ENCODE measurements at places on chromosomes 6 and 20. TPM values are rescaled to one million over a fixed set of nuclear protein-coding genes. Genes with fewer than 3 reads are reported as not detected.

The TRIM10 gene
- polyA plus RNA-seq = 0.86 TPM

The FKBP1C gene
- 1.9 TPM for polyA plus RNA-seq

The PXDC1 gene
- polyA plus RNA-seq = 19.6 TPM

The OR2H1 gene
- not detected for polyA plus RNA-seq

The CALHM5 gene
- polyA plus RNA-seq = 2.4 TPM

The PNPLA1 gene
- polyA plus RNA-seq = 0.27 TPM

The ADGB gene
- not detected for polyA plus RNA-seq

The FAM209B gene
- not detected for polyA plus RNA-seq

The CLDN20 gene
- 0.54 TPM for polyA plus RNA-seq

The METTL24 gene
- 0.23 TPM for polyA plus RNA-seq

The R3HDML gene
- not detected for polyA plus RNA-seq

The MROH8 gene
- 4.9 TPM for polyA plus RNA-seq

The RBBP8NL gene
- not detected for polyA plus RNA-seq

DNA sequence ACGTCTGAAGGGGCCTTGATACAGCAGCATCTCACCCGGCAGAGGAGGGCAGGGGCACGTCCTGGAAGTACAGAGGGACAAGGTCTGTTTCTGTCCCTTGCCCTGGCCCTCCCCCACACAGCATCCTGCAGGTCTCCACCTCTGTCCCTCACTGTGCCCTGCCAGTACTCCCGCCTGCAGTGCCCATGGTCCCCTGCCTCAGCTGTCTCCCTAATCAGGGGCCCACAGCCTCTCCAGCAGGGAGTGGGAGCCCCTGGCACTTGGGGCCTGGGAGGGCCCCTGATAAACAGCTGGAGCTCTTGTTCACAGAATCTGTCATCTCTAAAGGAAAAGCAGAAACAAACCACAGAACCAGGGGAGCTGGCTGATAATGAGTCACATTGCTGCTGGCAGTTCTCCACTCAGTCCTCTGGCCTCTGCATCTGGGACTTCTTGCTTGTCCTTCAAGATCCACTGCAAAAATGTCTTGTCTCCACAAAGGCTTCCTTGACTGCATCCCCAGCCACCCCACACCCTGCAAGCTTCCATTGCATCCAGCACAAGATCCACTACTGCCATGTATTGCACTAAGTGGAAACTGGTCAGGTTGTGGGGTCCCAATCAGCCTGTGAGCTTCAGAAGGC is 33.2 kb upstream of the TAF8 start:
- no peak for DNase-seq

- no peak for DNase-seq
Observed at GRCh38 chr20:53071833-53072232, 99.7 kb downstream of the TSHZ2 start.

GRCh38 chr6:138107078-138107751 is at the start of gene PERP:
Gene PERP, minus strand, starts transcription at chr6:138107419. Its CDS starts 79 bp downstream, at chr6:138107340.
- DNase-seq = no peak

GRCh38 chr6:604579-604978 is 52.3 kb downstream of the HUS1B start:
- no peak for DNase-seq

- no peak for DNase-seq
Observed at GRCh38 chr6:12075067-12075563, 63.0 kb downstream of the HIVEP1 start.

DNA sequence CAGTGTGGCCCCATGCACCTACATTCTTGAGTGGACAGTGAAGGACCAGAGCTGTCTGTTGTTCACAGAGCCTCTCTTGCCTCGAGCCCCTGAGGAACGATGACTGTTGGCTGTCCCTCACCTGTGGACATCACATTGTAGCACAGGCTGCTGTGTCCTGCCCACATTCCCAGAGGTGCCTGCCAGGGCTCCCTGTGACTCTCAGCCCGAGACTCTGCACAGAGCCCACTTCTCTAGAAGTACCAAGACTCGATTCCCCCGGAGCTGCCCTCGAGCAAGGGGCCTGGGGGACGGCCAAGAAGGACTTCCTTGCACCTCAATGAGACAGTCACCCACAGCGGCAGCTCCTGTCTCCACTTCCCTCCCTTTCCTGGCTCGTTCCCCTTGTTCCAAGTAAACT is 28.6 kb upstream of the DLGAP4 start:
- DNase-seq = no peak

GRCh38 chr20:13671916-13672378 is 33.2 kb upstream of the TASP1 start:
- DNase-seq = peak; percentile 75

DNA sequence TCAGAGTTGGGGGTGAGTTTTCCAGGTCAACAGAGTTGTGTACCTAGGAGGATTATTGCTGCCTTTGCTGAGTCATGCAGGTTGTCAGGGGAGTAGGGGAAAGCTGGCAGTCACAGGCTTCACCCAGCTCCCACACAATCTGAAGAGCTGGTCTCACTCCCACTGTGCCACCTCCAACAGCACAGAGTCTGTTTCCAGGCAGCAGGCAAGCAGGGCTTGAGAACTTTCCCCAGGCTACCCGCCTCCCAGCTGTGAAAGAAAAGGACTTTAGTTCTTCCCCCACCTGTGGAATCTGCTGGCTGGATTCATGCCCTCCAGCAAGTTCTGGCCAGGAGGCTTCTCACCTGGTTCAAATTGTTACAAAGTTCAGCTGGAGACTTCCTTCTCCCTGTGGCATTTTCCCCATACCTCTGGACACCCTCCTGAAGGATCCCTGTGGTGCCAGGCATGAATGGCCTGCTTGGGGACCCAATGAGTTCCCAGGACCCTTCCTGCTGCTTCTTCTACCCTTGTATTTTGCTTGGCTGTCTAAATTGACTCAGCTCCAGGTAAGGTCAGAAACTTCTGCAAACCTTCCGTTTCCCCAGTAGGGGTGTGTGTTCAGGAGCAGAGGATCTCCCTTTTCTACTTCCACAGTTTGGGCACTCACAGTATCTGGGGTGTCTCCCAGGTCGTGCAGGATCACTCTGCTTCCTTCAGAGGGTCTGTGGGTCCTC is 378.1 kb upstream of the MAN1A1 start:
- no peak for DNase-seq

DNA sequence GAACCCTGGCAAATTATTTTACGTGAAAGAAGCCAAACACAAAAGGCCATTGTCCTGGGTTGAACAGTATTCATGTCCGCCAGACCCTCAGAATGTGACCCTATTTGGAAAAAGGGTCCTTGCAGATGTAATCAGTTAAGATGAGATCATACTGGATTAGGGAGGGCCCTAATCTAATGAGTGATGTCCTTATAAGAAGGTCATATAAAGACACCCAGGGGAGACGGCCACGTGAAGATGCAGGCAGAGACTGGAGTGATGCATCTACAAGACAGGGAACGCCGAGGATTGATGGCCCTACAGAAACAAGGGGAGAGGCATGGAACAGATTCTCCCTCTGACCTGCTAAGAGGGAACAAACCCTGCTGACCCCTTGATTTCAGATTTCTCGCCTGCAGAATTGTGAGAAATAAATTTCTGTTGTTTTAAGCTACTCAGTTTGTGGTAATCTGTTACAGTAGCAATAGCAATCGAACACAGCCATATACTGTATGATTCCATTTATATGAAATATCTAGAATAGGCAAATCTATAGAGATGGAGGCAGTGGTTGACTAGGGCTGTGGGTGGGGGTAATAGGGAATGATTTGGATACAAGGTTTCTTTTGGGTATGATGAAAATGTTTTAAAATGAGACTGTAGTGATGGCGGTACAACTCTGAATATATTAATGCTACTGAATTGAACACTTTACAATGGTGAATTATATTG is 132.9 kb upstream of the NUP153 start:
- no peak for DNase-seq

DNA sequence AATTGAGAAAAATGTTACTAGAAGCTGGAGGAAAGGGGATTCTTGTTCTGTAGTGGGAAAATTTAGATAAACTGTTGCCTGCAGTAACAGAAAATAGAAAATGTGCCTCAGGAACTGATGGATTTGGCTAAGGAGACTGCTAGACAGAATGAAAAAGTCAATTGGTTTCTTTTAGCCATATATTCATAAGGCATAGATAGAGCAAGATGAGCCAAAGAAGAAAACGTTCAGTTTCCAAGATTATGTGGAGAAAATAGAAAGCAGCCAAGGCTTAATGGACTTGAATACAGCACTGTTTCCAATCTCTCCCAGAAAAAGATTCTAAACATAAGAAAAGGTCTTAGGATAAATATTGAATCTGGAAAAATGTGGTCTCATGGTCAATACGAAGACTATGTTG is 115.1 kb upstream of the TCF21 start:
- no peak for DNase-seq

DNA sequence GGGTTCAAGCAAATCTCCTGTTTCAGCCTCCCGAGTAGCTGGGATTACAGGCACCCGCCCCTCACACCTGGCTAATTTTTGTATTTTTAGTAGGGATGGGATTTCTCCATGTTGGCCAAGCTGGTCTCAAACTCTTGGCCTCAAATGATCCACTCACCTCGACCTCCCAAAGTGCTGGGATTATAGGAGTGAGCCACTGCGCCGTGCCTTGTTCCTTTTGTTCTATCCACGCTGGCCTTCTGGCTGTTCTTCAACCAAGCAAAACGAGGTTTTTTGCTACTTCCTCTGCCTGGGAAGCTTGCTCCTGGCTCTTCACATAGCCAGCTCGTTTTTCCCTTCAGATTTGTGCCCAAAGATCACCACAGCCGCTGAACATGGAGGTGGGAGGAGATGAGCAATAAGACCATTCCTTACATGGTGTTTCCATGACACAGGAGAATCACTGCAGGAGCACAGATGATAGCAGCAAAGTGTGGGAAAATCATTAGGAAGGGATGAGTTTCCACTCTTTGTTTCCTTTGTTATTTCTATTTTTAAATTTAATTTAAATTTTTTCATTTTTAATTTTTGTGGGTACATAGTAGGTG is 201.0 kb upstream of the ZNF217 start:
- no peak for DNase-seq

- DNase-seq = no peak
Observed at GRCh38 chr6:126293891-126294524, 45.9 kb upstream of the CENPW start.

DNA sequence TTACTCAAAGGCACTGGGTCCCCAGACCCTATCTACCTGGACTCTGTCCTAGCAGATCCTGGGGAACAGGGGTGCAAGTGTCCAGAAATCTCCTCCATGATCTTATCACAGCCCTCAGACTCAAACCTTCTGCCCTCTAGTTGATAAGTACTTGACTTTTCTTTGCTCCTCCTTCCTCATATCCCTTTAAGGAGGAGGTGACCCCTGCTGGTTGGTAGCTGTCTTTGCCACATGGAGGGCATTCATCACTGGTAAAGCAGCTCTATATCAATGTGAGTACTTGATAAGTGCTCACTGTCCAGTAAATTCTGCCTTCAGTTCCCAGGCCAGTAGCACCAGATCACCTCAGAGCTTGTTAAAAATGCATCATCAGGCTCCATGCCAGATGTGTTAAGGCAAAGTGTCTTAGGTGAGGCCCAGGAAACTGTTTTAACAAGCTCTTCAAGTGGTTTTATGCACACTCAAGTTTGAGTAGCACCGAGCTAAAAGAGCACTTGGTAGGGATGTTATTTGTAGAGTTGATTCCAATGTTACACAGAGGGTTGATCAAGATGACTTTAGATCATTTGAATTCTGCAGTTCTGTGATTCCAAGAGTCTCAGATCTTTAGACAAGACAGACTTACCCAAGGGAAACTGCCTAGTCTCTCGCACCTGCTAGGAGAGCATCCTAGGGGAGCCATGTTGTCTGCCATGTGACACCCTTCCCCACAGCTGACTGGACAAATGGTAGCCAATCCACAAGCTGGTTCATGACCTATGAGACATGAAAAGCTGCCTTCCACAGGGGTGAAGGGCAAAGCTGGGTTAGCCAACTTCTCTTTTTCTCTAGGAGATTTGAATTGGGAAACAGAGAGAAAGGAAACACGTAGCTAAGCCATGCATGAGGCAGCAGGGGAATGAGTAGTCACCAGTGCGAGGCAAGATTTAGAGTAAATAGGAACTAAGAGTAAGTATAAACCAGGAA is 18.6 kb downstream of the TREML2 start:
- DNase-seq = no peak

GRCh38 chr6:116328528-116328903 is 42.2 kb upstream of the DSE start:
- DNase-seq = no peak

GRCh38 chr20:47117773-47118172 is 223.1 kb downstream of the EYA2 start:
- DNase-seq = peak; percentile 56

DNA sequence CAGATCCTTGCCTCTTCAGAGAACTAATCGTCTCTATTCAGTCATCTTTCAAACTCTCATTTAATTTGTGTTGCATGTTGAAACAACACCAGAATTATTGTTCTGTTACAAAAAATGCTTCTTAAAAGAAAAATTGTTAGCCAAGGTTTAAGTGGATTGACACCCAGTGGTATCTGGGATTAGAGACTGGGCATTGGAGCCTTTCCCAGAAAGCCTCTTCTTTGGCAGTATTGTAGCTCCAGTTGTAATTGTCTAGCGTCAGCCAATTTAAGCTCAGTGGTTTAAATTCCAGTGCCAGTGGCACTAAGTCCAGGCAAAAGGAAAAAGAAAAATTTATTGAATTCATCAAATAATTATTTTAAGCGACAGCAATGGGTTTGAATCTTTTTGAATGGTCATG is 801 bp downstream of the CCDC28A start:
- no peak for DNase-seq

- DNase-seq = no peak
Observed at GRCh38 chr6:121557146-121557940, 121.9 kb downstream of the GJA1 start.

DNA sequence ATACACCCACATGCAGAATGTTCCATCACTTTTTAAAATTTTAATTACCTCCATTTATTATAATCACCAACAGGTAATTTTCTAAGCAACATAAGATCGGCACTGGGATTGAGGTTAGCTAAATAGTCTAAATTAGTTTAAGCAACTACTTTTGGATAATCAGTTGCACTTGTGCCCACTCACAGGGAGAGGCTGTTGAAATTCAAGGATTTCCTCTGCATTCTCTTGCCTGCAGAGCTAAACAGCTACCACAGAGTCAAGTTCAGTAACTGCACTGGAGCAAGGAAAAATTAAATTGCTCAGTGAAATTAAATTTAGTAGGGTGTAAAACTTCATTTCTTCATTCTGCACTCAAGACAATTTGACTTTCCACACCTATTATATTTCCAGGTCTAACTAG is 120.7 kb upstream of the CCDC28A start:
- no peak for DNase-seq

- DNase-seq = no peak
Observed at GRCh38 chr6:37110500-37111461, 59.2 kb upstream of the PIM1 start.

DNA sequence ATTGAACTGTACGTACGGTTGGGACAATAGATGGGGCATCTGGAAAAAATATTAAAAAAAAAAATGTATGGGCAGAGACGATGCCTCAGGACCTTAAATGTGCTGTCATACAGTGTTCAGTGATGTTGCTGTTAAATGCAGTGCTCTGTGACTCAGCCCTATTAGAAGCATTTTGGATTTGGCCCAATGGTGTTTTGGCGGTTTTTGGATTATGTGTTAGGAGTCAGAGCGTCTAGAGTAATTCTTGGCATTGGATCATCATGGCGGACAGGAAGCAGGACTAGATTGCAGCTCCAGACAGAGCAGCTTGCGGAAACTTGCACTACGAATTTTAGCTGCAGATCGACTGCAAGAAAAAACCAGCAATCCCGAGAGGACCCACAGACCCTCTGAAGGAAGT is 280.0 kb downstream of the SOX4 start:
- DNase-seq = peak; percentile 81
